ENCODE measurements at places on chromosomes 1 and 21.

DNA sequence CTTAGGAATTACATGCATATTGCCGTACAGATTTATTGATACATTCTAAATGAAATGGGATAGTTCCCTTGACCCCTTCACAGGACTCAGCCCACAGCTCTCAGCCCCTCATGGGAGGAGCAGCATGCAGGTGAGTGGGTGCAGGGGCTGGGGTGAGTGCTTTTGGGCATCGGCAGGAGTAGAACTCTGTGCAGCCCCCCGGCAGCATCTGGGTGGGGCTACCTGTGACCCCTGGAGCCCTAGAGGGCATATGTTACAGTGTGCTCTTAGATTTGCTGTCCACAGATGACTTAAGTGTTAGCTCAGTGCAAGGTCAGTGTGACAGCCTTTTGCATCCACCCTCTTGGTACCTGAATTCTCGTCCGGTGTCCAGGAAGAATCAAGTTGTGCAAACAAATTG is 120.3 kb downstream of the GALNT2 start:
- no peak for DNase-seq

DNA sequence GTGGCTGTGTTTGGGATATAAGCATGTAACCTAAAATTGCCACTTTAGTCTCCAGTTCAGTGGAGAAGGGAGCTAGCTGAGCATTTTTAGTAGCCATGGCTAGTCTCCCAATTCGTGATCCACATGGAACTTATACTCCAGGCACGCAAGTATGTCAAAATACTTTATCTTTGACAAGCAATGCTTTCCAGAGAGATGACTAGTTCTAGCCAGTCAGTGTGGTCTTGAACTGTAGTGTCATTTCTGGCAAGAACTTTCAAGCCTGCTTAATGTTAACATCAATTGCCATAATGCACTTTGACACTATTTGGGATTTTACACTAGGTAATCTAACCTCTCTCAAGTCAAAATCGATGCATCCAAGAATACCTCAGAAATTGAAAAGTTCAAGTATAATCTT is 660.0 kb downstream of the PTPRC start:
- no peak for DNase-seq

- DNase-seq: no peak
Observed at GRCh38 chr1:78280626-78281025, 210.1 kb upstream of the PTGFR start.

DNA sequence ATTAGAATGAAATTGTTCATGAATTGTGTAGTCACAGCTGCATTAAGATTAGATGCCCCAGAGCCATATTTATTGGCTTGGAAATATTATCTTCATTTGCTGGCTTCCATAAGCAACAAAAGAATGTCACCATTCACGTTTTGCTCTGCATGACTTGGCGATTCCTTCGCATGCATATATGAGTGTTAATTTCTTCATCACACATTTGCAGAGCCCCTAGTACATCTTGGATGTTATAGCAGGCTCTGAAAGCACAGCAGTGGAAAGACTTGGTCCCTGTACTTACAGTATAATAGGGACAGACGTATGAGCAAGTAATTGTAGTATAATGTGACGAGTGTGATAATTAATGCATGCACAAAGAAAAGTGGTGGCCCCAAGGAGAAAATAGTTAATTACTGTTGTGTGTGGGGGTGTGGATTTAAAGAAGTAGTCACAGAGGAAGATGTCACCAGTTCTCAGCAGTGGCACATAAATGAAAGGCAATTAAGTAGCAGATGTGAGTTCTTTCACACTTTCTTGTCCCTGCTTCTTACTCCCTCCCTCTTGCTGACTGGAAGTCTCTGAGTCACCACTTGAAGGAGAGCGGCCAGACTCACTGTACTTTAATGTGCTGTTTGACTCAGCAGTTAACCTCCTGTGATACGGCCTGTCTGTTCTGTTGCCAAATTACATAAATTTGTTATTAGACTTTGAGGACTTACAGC is 21.0 kb downstream of the S100A10 start:
- no peak for DNase-seq

- peak; percentile 82 for DNase-seq
Observed at GRCh38 chr1:41812051-41812450, 106.7 kb downstream of the HIVEP3 start.

DNA sequence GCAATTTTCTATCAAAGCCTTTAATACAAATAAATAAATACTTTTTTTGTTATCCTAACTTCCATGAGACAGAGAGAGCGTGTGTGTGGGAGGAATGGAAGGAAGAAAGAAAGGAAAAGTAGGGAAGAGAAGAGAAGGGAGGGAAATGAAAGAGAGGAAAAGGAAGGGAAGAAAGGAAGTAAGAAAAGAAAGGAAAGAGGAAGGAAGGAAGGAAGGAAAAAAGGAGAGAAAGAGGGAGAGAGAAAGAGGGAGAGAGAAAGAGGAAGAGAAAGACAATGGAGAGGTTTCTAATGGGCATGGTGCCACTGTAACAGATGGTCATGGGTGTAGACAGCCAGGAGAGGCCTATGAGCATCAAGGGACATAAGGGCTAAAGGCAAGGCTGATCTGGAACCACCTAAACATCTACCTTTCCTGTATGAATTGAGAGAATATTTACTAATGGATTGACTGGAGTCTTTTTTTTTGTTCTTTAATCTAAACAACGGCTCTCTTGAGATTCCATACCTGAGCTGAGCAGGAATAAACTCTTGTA is 234.9 kb downstream of the PTPRC start:
- DNase-seq: no peak
